Natural killer cell treated with Interleukin-12 subunit alpha and Interleukin-12 subunit beta and Interleukin-15 and Interleukin-18, amount 100 ng/mL, for 72 hours (primary cell): ENCODE measurements at places on chromosomes 6 and 20. TPM values are rescaled to one million over a fixed set of nuclear protein-coding genes. Genes with fewer than 3 reads are reported as not detected.

Gene AKAP12
- 4.7 TPM for total RNA-seq

Gene SLC32A1
- not detected for total RNA-seq

Gene FUT9
- not detected for total RNA-seq

- H3K27ac ChIP-seq, result no peak overlapping the region
- H3K4me3 ChIP-seq, result no peak overlapping the region
- H3K4me1 ChIP-seq, result peaks cover 18% of the 10 kb centered on the region
Observed at GRCh38 chr6:163789199-163789810, 374.8 kb downstream of the QKI start.

GRCh38 chr20:48983423-48984400 is 62.2 kb downstream of the ARFGEF2 start:
- no peak overlapping the region for H3K4me3 ChIP-seq
- H3K27ac ChIP-seq, result no peak overlapping the region
- no peaks in the 10 kb centered on the region for H3K27me3 ChIP-seq

DNA sequence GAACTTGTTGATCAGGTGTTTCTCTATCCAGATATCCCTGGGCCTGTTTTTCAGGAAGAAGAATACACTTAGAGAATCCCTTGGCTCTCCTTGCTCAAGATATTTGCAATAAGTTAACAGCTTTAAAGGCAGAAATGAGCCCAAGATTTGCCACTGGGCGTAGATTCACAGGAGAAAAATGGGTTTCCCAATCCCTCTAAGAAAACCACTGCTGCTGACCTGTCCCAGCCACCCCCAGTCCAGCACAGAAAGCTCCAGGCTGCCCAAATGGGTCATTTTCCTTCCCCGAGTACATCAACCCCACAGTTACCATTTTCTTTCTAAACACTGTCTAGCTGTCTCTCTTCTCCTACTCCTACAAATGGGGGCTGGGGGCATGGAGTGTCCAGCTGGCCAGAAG is 67.3 kb downstream of the ANKRD60 start:
- no peak overlapping the region for H3K27ac ChIP-seq
- no peaks in the 10 kb centered on the region for H3K36me3 ChIP-seq
- H3K4me3 ChIP-seq, result no peak overlapping the region
- DNase-seq, result no peak

DNA sequence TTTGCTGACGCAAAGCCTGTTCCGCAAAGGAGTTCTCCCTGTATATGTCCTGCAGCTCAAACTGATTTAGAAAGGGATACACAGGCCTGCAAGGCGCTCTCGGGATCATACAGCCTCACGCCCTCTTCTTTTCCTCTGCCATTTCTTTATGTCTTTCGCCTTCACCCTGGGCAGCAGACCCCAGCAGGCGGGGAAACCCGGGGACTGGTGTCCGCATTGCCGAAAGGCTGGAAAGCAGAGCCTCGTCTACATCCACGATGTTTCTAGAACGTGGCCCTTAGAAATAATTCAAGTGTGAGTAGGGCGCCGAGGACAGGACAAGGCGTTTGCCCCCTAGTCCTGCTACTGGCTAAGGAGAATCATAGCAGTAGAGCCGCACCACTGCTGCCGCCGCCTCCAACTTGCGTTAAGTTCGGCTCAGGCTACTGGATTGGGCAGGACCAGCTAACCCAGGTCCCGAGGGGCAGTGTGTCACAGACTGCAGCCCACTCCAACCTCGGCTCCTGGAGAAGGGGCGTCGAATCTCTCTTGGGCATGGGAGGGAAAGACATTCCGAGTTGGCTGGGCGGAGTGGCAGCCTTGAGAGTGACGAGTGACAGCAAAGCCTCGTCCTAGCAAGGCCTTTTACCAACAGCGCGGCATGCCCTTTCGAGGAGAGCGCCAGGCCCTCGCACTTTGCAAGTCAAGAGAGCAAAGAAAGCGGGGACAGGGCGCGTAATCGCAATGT is 2.6 kb upstream of the TBX18 start:
- DNase-seq, result no peak
- no peaks in the 10 kb centered on the region for H3K4me1 ChIP-seq
- peaks cover 8% of the 10 kb centered on the region for H3K36me3 ChIP-seq
- H3K27me3 ChIP-seq, result peaks cover 63% of the 10 kb centered on the region

DNA sequence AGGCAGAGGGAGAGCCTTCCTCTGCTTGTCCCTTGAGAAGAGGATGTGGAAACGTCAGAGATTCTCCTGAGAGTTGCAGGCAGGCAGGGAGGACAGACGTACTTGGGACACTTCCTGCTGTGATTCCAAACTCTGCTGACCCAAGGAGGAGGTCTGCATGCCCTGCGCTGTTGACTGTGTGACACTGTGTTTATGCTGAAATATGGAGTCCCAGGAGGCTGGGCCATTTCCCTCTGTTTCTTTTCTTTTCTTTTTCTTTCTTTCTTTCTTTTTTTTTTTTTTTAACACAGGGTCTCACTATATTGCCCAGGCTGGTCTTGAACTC is 63.5 kb upstream of the BHLHE23 start:
- no peak overlapping the region for H3K4me3 ChIP-seq

DNA sequence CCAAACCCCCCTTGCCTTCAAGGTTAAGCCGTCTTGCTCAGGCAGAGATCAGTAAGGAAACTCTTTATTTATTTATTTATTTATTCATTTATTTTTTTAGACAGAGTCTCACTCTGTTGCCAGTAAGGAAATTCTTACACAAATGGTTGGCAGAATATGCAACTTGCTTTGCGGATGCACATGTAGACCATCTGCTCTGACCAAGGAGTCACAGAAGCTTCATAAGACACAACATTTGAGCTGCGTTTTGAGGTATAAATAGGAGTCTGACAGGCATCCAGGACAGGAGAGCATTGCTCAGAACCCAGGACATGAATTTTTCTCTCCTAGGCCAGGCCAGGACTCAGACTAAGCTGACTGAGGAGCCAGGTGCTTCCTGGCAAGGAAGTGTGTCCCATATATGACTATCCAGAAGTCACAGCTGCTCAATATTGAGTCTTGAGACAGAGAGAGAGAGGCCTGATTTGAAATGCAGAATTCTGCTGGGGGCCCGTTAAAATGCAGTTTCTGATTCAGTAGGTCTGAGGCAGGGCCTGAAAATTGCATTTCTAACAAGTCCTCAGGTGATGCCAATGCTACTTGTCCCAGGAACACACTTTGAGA is 43.9 kb downstream of the HLA-A start:
- H3K4me1 ChIP-seq, result no peaks in the 10 kb centered on the region
- peaks cover 17% of the 10 kb centered on the region for H3K27me3 ChIP-seq
- H3K36me3 ChIP-seq, result no peaks in the 10 kb centered on the region
- no peak for DNase-seq
- H3K27ac ChIP-seq, result no peak overlapping the region
- no peak overlapping the region for H3K4me3 ChIP-seq

DNA sequence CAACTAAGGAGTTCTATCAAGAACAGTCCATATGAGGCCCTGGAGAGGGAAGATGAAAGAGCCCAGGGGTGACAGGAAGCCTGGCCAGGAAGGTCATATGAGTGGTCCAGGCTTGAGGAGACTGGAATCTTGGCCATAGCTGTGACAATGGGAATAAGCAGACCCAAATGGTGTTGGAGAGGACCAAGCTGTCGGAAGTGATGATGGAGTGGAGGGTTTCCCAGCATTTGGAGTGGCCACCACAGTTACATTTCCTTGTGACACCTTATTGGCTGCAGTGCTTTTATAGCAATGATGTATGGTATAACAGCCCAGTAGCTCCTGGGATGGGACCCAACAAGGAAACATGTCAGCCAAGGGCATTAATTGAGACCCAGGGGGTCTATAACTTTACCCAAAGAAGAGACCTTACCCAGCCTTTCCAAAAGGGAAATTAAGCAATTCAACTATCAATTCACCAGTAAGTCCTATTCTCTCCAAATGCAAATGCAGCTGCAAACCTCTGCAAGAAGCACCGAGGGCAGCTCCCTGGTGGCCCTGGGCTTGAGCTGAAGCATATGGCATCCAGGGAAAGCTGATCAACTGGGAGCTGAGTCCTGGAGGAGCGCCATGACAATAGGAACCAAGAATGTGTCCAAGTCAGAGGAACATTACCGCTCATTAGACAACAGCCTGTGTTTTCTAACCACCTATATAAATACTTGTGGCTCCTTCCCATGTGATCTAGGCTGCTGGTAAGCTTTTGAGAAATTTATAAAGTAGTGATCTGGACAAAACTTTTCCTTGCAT is 219.4 kb downstream of the SOD2 start:
- peaks cover 21% of the 10 kb centered on the region for H3K27me3 ChIP-seq
- no peaks in the 10 kb centered on the region for H3K36me3 ChIP-seq
- H3K27ac ChIP-seq, result no peak overlapping the region
- no peaks in the 10 kb centered on the region for H3K4me1 ChIP-seq

DNA sequence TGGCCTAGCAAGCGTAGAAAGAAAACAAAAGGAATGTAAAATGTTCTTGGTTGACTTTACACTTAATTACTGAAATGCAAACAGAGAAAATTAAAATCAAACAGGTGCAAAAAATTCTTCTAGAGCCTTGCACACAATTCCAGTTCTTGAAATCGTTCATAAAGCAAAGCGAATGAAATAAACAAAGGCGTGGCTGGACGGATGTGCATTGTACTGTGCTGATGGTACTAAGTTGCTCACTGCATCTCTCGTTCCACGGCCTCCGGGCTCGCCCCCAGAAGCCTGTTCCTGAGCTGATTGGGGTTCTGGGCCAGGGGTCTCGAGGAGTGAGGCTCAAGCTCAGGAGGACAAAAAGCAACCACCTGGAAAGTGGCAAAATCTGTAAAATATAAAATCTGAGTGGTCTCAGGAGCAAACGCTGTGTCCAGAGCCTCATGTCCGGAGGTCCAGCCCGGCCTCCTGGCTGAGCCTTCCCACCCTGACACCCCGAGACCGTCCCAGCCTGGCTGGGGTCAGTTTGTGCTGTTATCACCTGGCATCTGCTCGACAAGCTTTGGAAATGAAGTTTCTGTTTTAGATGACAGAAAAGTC is 71.3 kb downstream of the TTLL2 start:
- H3K27ac ChIP-seq, result no peak overlapping the region
- H3K36me3 ChIP-seq, result no peaks in the 10 kb centered on the region
- no peak overlapping the region for H3K4me3 ChIP-seq

- no peak overlapping the region for H3K27ac ChIP-seq
- H3K4me3 ChIP-seq, result no peak overlapping the region
- peaks cover 39% of the 10 kb centered on the region for H3K4me1 ChIP-seq
Observed at GRCh38 chr20:17598013-17598550, 28.2 kb downstream of the DSTN start.

- H3K27me3 ChIP-seq, result peaks cover 9% of the 10 kb centered on the region
- no peak overlapping the region for H3K4me3 ChIP-seq
- H3K27ac ChIP-seq, result no peak overlapping the region
Observed at GRCh38 chr20:36002855-36003254, 34.5 kb downstream of the CNBD2 start.

GRCh38 chr6:14060971-14061370 is 56.6 kb upstream of the CD83 start:
- no peaks in the 10 kb centered on the region for H3K36me3 ChIP-seq
- H3K4me1 ChIP-seq, result no peaks in the 10 kb centered on the region
- H3K4me3 ChIP-seq, result no peak overlapping the region
- DNase-seq, result no peak
- peaks cover 54% of the 10 kb centered on the region for H3K27me3 ChIP-seq
- H3K27ac ChIP-seq, result no peak overlapping the region

DNA sequence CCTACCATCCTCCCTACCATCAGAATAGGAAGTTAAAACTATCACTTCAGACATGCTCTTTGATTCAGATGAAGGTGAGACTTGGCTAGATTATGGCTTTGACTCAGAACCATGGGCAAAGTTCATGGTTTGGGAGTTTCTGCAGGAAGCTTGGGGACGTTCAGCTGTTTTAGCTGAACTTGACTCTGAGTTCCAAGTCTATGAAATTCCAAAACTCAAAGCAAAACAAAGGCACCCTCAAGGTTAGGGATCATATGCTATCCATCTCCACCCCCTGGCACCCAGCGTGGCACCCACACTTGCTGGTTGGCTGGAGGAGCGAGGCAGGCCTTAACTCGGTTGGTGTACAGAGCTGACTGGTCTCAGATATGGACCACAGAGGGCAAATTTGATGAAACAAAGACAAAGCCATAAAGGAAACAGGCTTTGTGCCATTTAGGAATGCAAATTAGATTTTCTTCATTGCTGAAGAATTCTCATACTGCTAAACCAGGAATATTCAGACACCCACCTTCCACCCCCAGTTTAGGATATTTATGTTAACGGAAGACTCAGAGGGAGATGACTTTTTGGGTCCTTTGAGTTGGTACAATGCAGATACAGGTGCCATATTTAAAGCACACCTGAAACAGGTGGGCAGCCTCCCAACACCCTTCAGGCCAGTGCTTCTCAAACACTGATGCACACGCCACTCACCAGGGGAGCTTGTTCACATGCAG is 88.4 kb upstream of the SLC22A16 start:
- H3K4me1 ChIP-seq, result peaks cover 12% of the 10 kb centered on the region
- H3K27ac ChIP-seq, result no peak overlapping the region
- H3K27me3 ChIP-seq, result no peaks in the 10 kb centered on the region
- no peak overlapping the region for H3K4me3 ChIP-seq

GRCh38 chr6:34062815-34063214 is 83.1 kb downstream of the GRM4 start:
- no peaks in the 10 kb centered on the region for H3K4me1 ChIP-seq
- no peak overlapping the region for H3K4me3 ChIP-seq
- H3K36me3 ChIP-seq, result no peaks in the 10 kb centered on the region
- DNase-seq, result no peak
